Activated CD4-positive, CD25-positive, alpha-beta regulatory T cell treated with anti-CD3 and anti-CD28 coated beads, Interleukin-2, amount 50 U/mL, for 16 hours (primary cell): ENCODE measurements at places on chromosomes 1 and 21.

- no peak for DNase-seq
Observed at GRCh38 chr1:212607913-212608391, 609 bp upstream of the ATF3 start.

GRCh38 chr1:2099886-2100779 is 49.9 kb downstream of the PRKCZ start:
- DNase-seq: no peak

DNA sequence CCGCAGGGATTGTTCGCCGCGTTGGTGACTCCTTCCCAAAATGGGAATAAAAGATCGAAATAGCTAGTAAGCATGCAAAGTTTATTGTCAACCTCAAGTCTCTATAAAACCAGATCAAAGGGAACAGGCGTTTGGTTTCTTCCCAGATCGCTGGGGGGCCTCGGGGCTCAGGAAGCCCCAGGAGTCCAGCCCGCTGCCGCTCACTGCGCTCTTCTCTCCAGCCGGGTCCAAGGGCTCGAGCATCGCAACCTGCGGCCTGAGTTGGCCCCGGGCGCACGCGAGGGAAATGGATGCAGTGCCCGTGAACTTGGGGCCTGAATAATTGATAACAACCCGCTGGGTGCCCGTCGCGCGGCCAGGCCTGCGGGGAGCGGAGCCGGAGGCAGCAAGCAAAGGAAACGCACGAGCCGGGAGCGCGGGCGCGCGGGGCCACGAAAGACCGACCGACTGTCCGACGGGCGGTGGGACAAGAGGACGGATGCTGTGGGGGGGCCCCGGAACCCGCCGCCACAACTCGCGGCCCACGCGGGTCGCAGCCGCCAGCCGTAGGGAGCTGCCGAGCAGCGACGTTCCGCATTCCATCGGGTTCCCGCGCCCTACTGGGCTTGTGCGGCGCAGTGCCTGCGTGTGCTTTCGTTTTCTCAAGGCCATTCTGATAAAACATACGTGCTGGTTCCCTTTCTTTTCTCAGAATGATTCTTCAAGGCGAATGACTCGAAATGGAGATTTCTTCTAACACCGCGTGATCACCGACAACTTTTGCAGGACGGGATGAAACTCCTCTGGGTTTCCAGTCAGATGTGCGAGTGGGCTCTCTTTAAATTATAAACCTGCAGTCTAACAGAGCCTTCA is 14.0 kb upstream of the ALX3 start:
- no peak for DNase-seq

DNA sequence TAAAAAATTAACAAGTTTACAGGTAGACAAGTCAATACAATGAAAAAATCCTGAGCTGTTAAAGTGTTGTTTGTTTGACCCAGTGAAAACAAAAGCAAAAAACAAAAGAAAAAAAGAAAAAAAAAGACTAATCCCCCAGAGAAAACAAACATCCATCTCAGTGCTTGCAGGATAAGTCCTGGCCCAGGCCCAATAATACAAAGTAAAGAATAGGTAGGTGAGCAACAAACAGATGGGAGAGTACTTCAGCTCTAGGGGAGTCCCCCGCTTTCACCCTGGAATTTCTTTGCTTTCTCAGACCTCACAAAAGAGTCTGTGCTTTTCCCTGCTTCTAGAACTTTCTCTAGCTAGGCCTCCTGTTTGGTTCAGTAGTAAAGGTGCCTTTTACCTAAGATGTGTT is 70.3 kb downstream of the ABCA4 start:
- DNase-seq: no peak

GRCh38 chr1:56931211-56931610 is 34.6 kb downstream of the C8B start:
- DNase-seq: no peak

- no peak for DNase-seq
Observed at GRCh38 chr1:109805486-109806165, 41.9 kb upstream of the EPS8L3 start.

- no peak for DNase-seq
Observed at GRCh38 chr1:65177457-65177856, 29.5 kb downstream of the AK4 start.

GRCh38 chr1:32746130-32746529 is 43.6 kb upstream of the SYNC start:
- DNase-seq: no peak

DNA sequence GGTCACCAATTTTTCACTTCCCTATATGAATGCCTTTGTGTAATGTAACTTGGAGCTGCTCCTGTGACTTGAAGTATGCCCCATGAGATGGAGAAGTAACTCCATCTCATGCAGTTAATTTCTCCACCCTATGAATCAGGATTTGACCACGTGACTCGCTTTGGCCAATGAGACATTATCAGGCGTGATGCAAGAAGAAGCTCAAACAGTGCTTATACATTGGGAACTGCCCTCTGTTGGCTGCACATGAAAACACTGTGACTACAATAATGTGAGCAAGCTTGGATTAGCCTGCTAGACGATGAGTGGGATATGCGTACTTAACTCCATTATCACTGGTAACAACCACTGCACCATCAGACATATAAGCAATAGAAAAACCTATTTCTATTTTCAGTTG is 684.4 kb downstream of the PLA2G4A start:
- no peak for DNase-seq

DNA sequence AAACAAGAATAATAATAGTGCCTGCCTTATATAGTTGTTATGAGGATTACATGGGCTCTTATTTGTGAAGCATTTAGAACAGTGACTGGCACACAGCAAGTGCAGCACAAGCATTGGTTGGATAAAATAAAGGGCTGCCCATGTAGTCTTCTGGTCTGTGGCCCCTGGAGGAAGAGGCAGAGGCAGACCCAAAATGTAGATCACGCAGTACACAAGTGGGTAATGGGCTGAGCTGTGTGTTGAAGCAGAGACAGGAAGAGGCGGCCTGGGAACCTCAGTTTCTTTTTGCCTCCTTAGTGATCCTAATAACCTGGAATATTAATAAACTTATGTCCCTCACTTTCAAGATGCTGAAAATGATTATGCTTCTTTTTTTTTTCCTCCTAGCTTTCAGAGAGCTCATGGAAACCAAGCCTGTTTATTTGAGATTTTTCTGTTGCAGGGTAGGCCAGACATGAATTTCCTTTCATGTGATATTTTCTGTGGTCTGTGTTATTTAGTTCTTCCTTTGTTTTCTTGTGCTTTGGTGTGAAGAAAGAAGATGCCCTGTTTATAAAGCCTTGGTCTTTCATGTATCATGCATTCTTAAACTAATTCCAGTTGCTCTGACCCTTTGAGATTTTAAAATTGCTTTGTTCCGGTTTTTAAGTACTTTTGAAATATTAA is 42.5 kb downstream of the LRRC8D start:
- DNase-seq: no peak

- no peak for DNase-seq
Observed at GRCh38 chr1:218312509-218312908, 27.4 kb downstream of the RRP15 start.

GRCh38 chr1:152817309-152817708 is 5.5 kb downstream of the LCE1B start:
- no peak for DNase-seq

- DNase-seq: no peak
Observed at GRCh38 chr1:17717594-17718535, 37.3 kb upstream of the ACTL8 start.

DNA sequence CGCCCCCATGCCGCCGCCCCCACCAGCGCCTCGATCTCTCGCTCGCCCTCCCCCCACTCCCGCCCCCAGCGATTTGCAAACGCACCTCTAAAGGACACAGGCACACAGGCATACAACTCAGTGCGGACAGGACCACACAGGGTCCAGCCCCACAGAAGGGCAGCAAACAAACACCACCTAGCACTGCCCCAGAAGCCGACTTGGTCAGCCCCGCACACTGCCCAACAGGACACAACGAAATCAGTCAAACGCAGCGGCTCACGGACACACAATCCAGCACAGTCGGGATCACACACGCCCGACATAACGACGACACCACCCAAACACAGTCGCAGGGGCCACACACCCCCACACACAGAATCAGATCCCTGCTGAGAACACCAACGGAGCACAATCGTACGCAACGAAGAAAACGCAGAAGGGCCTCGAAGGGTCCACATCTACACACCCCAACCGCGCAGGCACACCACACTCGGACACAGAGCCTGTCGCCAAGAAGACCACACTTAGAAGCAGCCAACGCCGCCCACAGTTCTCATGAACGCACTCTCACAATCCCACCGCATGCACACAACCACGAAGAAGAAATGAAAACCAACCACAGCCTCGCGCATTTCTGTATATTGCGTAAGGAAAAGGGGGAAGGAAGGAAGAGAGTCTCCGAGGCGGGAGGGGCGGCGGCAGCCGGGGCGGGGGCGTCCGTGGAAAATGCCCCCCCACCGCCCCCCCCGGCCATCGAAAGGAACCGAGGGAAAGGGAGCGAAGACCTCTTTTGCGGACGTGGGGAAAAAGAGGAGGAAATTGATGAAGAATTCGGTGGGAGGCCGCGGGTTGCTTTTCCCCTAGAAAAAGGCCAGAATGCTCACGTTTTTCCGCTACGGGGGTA is 481 bp downstream of the TAL1 start:
- DNase-seq: no peak

- DNase-seq: no peak
Observed at GRCh38 chr1:150473659-150474058, 13.6 kb upstream of the TARS2 start.

DNA sequence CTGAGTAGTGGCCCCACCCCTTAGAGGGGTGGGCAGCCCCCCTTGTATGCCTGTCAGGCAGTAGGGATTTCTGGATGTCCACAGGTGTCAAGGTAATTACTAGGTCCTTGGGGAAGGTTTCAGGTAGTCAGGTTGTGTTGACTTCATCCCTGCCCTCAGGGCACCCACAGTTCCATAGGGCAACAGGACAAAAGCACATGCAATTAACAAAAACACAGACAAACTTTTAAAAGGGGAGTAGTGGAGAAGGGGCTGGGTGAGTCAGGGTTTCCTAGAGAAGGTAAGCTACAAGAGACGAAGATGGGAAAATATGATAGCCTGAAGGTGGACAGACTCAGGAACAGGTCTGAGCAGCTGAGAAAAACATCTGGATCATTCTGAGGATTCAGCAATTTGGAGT is 14.1 kb downstream of the KRTCAP2 start:
- no peak for DNase-seq

- no peak for DNase-seq
Observed at GRCh38 chr1:103353391-103353790, 172.1 kb upstream of the RNPC3 start.

DNA sequence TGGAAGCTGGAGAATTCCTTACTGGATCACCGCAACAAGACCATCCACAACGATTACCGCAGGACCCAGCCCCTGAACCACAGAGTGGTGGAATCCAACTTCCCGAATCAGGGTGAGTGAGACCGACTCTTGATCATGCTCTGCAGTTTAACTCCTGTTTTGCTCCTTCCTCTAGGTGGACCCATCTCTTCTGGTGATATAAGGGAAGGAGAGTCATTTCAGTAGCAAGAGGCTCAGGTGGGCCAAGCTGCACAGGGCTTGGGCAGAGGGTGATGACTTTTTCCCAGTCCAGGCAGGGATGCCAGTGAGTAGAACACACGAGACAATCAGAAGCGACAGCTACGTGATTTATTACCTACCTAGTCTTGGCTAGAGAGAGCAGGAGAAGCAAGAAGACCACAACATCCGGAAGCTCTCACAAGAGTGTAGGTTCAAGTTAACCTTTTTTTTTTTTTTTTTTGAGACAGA is 25.2 kb downstream of the CA6 start:
- DNase-seq: no peak

DNA sequence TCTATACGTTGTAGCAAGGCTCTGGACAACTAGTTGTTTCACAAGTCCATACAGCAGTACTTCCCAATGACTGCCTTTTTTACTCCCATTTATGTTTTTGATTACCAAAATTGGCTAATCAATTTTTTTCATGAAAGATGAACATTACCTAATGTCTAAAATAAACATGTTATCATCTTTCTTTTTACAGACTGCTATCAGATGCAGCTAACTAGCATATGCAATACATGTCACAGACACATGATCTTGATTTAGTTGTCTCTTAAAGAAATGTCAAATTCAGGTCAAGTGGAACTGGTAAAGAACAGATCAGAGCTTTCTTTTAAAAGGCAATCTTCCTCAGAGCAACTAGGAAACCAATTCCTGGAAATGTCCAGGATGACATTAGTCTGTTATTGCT is 630 bp upstream of the DBT start:
- DNase-seq: no peak

DNA sequence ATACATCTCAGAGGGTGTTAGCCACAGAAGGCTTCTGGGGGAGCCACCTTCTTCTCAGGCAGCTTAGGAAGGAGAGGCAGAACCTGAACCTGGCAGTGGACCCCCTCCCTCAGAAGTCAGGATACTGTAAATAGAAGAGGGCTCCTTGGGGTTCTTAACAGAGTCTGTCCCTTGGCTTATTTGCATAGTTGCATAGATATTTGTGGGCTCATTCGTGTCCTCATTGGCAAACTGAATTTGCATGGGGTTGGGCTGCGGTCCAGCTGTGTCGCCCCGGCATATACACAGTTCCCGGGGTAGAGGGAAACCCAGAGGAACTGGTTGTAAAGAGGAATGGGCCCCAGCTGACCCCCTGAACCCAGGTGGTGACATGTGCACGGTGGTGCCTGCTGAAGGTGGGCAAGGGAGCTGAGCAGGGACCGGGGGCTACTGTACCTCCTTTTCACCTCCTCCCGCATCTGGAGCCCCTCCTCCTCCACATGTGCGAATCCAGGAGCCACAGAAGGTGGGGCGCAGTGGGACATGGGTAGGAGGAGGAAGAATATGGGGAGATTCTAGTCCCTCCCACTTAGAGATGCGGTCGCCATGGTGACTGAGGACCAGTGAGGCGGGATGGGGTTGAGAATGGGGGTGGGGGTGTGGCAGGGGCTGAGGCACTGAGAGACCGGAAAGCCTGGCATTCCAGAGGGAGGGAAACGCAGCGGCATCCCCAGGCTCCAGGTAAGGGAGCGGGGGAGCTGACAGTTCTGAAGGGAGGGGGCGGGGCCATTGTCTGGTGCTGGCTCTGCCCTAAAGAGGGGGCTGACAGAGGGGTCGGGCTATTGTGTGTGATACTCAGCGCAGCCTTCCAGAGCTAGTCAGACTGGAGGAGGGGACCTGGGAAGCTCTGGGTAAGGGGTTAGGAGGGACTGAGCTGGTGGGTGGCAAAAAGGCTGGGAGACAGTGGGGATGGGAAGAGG is 3.7 kb upstream of the SEMA4A start:
- no peak for DNase-seq

- no peak for DNase-seq
Observed at GRCh38 chr1:151998611-151999362, 5.1 kb upstream of the S100A10 start.

GRCh38 chr1:226606311-226607267 is 58.0 kb downstream of the STUM start:
- DNase-seq: no peak

DNA sequence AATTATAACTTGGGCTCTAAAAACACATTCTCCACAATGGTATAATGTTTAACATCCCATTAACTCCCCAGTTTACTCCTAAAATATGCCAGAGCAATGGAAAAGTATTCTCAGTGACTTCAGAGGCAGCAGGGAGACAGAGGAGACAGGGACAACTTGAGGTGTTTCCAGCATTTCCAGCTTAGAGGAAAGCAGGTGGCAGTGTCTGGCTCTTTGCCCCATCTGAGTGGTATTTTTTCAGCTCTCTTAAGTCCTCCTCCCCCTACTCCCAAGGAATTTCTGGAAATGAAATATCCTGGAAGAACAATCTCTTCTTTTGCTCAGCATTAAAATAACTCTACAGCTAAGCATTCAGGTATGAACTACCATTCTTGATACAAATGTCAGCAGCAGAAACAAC is 10.8 kb upstream of the ERMAP start:
- no peak for DNase-seq

- DNase-seq: no peak
Observed at GRCh38 chr1:155137154-155137949, 1.7 kb downstream of the SLC50A1 start.
